ENCODE measurements at places on chromosomes 2 and 18. TPM values are rescaled to one million over a fixed set of nuclear protein-coding genes. Genes with fewer than 3 reads are reported as not detected.

MOGAT1 gene
- not detected for polyA plus RNA-seq

GRCh38 chr2:101872480-101872879, 119.3 kb upstream of the IL1R2 start:
- no peak for DNase-seq

RIT2 gene
- not detected for polyA plus RNA-seq

DNA sequence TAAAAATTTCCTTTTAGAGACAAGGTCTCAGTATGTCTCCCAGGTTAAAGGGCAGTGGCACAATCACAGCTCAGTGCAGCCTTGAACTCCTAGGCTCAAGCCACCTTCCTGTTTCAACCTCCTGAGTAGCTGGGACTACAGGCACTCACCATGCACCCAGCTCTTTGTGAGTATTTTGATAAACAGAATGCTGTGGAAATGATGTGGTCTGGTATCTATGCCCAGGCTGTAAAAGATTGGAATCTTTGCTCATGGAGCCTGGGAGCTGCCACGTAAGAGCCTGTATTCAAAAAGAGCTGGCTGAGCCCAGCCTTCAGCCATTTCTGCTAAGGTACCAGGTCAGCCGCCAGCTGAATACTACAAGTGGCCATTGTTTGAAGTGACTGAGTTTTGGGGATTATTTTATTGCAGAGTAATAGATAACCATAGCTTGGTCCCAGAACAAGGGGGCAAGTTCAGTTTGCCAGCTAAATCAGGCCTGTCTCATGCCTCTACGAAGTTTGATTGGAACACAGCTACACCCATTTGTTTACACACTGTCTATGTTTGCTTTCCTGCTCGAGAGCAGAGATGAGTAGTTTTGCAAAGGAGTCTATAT, 21.3 kb upstream of the ARL5A start:
- no peak for DNase-seq
